ENCODE measurements at places on chromosomes 4 and X.

GRCh38 chr4:1195891-1196401, 23.6 kb upstream of the SPON2 start:
- no peak for DNase-seq

DNA sequence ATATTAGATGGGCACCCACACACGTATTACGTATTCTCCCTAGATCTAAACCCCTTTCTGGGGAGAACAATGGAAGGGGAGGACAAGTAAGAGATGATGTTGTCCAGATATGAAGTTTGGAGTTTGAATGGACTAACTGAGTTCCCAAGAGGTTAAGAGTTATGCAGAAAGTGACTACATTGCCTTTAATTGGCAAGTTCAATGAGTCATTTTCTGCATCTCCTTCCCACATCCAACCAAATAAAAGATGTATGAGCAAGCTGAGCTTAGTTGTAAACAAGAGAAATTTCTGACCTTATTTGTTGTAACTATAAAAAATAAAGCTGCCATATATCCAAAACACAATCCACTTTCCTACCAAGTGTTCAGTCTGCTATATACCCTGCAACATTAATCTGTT, 50.5 kb downstream of the TIGD2 start:
- no peak for DNase-seq

GRCh38 chr4:176883108-176883550, 90.4 kb upstream of the VEGFC start:
- DNase-seq, result no peak

GRCh38 chr4:53355930-53356521, 9.8 kb downstream of the SCFD2 start:
- DNase-seq, result no peak

DNA sequence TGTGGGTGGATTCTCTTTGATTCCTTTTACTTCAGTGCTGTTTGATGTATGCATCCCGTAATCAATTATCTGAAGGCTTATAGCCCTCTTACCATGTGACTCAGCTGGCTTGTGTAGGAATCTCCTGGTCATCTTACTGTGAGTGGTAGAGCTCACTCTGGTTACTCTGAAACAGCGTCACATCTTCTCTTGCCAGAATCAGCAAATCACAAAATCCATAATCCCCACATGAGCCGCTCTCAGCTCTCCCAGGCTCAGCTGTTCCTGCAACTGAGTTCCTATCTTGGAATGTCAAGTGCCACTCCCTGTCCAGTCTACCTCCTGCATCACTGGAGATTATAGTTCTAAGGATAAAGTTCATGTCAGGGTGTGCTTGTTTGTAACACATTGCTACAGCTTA, 278.0 kb downstream of the FBXO8 start:
- no peak for DNase-seq

DNA sequence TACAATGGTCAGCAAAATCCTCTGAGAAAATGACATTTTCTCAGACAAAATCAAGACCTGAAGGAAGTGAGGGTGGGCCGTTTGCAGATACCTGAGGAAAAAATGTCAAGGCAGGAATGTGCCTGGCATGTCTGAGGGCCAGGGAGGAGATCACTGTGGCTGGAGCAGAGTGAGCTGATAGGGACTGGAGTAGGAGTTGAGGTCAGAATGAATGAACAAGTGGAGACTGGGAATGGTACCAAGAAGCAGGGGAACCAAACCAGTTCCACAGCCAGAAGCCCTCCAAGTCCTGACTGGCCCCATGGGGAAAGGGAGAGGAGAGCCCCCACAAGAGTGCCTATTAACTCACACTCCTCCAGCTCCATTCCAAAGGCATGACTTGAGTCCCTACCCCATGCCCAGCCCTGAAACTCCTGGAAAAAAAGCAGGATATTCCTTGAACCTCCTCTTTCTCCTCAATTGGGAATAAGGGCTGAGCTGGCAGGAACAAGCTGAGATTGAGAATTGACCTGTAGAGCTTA, 41.5 kb downstream of the STEEP1 start:
- no peak for DNase-seq

GRCh38 chr4:108301545-108302251, 133.0 kb upstream of the LEF1 start:
- no peak for DNase-seq

DNA sequence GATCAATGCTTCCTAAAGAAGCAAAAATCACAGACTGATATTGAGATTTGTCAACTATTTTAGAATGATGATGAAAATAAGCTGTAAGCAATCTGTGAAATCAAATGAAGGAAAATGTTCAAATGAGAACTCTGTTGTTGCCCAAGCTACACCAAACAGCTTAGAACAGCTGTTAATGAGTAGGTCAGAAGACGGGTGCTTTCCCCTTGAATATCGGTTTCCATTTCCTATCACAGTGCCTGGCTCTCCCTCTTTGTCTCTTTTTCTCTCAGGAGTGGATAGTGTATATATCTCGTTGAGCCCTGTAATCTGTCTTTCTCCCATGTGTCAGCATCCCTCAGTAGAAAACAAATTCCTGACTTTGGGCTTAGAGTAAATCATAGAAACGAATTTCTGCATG, 1592.9 kb upstream of the TENM3 start:
- no peak for DNase-seq

DNA sequence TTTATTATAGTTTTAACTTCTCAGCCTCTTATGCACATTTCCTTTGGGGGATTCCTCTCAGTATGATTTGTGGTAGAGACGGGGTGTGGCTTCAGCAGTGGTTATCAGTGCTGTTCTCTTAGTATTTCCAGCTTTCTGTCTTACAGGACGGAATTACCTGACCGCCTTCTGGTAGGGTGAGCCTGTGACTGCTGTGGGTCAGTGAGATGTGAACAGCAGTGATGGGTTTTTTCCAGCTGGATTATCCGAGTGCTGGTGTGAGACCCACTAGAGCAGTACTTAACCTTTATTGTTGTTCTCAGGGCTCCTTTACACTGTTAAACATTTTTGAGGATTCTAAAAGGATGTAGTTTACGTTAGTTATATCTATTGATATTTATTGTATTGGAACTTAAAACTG, 135.2 kb downstream of the SLIT2 start:
- no peak for DNase-seq

DNA sequence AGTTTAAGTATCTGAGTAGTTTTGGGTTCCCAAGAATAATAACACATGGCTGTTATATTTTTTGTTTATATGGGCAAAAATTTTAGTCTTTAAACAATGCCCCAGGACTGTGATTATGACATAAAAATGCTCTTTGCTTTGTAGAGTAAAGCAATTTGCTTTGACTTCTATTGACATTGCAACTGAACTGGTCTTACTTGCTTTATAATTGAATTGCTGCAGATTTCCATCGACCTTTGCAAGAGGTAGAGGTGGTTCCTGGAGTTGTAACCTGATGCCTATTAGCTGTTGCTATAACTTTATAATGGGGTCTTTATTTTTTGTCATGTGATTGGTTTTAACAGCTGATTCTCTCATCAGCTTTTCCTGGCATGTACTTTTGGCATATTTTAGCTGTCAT, 302.9 kb downstream of the ARHGAP10 start:
- DNase-seq, result no peak

- no peak for DNase-seq
These were observed 22.8 kb upstream of the PAPSS1 start for GRCh38 chr4:107742791-107743190.

GRCh38 chr4:149589826-149590225, 225.8 kb downstream of the IQCM start:
- DNase-seq, result no peak

GRCh38 chr4:187464573-187464972, 531.0 kb upstream of the ZFP42 start:
- DNase-seq, result no peak

- peak; percentile 18 for DNase-seq
These were observed 6.7 kb upstream of the MSX1 start for GRCh38 chr4:4852591-4853362.

DNA sequence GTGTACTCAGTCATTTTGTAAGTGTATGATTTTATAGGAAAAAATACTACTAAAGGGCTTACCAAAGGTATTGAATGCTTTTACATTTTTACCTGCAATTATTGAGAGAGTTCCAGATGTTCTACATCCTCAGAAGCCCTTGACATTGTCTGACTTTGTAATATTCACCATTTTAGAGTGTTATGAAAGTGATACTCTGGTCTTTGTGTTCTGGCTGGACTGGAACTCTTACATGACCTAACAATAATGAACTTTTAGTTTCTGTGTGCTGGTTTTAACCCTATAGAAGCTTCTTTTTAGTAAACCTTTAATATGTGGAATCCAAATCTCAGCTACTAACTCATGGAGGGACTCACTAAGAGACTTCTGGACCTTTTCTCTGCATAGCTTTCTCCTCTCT, 478.8 kb upstream of the SPANXN1 start:
- DNase-seq, result no peak

DNA sequence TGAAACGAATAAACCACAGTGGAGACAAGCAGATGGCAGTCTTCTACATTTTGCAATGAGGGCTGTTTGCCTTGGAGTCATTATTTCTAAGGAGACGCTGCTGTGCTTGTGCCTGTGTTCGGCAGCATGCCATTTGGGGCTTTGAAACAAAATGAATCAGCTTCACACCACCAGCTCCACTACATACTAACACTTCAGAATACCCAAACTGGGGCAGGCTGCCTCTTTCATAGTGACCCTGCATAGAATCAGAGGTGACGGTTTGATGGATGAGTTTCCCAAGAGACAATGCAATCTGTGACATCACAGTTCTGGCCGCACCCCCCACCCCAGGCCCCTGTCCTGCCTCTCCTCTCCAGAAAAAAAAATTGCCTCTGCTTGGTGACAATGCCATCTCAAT, 57.1 kb upstream of the MID1 start:
- no peak for DNase-seq

DNA sequence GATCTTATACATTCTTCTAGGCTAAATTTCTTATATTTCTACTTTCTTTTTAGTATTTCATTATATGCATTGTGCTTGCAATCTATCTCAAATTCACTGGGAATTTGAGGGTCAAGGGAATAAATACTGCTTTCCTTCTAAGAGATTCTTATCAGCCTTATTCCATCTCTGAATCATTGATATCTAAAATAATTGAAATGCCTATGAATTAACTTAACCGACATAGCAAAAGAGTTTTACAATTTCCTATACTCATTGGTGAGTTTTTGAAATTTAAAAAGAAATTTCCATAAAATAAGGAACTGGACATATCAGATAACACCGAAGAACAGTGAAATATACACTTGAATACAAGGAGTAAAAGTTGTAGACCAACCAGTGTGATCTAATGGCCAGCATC, 373.7 kb downstream of the NAF1 start:
- no peak for DNase-seq

GRCh38 chrX:14738643-14739042, 134.2 kb downstream of the FANCB start:
- no peak for DNase-seq

GRCh38 chr4:68366600-68366999, 16.7 kb upstream of the YTHDC1 start:
- no peak for DNase-seq

GRCh38 chr4:184949020-184949419, 69.3 kb upstream of the HELT start:
- DNase-seq, result no peak

DNA sequence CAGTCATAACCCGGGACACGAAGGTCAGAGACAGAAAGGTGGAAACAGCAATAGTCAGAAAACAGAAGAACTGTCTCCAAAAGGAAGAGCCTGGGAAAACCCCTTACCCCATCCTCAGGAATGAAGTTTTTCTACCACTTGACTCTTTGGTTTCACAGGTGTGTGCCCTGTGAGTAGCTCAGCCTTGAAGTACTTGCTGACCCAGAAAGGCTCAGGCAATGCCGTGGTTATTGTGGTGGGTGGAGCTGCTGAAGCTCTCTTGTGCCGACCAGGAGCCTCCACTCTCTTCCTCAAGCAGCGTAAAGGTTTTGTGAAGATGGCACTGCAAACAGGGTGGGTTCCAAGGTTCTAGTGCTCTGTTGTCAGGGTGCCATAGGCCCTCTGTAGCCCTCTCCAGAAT, 24.4 kb downstream of the DGAT2L6 start:
- no peak for DNase-seq

DNA sequence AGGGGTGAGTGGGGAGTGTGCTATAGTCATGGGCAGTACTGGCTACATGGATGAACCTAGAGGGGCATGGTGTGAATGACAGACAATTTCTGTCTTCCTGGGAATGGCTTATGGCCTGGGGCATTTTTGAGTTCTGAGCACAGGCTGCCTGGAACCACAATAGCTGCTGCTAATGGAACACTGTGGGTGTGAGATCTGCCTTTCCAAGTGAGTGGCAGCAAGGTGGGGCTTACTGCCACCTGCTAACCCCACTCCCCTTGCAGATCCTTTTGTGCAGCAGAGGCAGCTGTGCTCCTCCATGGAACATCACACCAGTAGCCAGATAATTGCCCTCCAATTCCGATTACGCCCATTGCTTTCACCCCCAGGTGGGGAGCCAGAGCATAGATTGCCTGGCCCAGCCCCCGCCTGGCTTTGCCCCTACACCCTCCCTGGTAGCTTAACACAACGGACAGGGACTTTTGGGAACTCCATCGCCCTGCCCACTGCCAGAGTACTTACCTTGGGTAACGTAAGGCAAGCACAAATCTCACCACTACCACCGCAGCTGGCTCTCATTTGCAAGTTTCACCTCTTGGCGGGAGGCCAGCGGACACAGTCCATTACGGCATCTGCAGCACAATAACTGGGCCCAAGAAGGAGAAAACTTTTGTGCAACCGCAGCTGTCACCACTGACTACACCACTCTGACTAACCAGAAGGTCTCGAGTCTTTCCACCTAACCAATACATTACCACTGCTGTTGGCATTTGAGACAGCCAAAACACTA, 421.2 kb upstream of the NWD2 start:
- no peak for DNase-seq

GRCh38 chrX:24203072-24203808, 53.7 kb downstream of the ZFX start:
- no peak for DNase-seq

- no peak for DNase-seq
These were observed 174.6 kb downstream of the INPP4B start for GRCh38 chr4:142671516-142671915.

- no peak for DNase-seq
These were observed 27.5 kb upstream of the IQSEC2 start for GRCh38 chrX:53308836-53309235.

DNA sequence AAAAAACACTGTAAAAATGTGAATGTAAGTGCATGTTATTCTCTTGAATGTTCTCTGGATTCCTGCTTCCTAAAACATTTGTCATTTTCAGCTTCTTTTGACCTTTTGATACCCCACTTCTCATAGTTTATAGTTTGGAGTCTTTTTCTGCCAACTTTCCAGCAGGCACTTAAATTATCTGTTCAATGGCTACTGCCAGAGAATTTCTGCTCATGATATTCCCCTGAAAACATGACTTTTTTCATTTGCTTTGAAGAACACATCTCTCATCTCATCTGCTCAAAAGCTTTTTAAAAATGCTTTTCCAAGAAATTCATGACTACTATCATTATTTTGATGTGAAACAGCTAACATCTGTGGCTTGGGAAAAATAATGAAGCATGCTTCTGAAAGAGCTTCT, 269.7 kb upstream of the PCDH7 start:
- no peak for DNase-seq

- DNase-seq, result no peak
These were observed 81.2 kb downstream of the SPCS3 start for GRCh38 chr4:176400816-176401461.

Measured in stimulated activated CD8-positive, alpha-beta memory T cell treated with anti-CD3 and anti-CD28 coated beads, Interleukin-7, amount 100 ng/mL, for 4 hours (primary cell).